Kidney (tissue), 22 donors: ENCODE measurements at places on chromosomes 2 and 18. TPM values are rescaled to one million over a fixed set of nuclear protein-coding genes. Genes with fewer than 3 reads are reported as not detected.

POU3F3 gene
- 31.4 TPM for polyA plus RNA-seq

CDK5R2 gene
- polyA plus RNA-seq: not detected

FAM124B gene
- 0.90 TPM for polyA plus RNA-seq

LYG2 gene
- polyA plus RNA-seq: not detected

RIT2 gene
- not detected for polyA plus RNA-seq

MROH2A gene
- polyA plus RNA-seq: 1.8 TPM

CLEC4F gene
- not detected for polyA plus RNA-seq

GCG gene
- not detected for polyA plus RNA-seq

HES6 gene
- polyA plus RNA-seq: 5.5 TPM

GPR75 gene
- 0.17 TPM for polyA plus RNA-seq

GDF7 gene
- 1.8 TPM for polyA plus RNA-seq

IL1B gene
- 0.56 TPM for polyA plus RNA-seq

LIMS3 gene
- 1.5 TPM for polyA plus RNA-seq

CERKL gene
- 7.8 TPM for polyA plus RNA-seq

PDE1A gene
- 40.4 TPM for polyA plus RNA-seq

SP100 gene
- polyA plus RNA-seq: 35.7 TPM

ATP5MC3 gene
- polyA plus RNA-seq: 990 TPM

IGFBP5 gene
- polyA plus RNA-seq: 362 TPM

SS18 gene
- 43.2 TPM for polyA plus RNA-seq

TUBB8B gene
- 0.45 TPM for polyA plus RNA-seq

FAM228B gene
- 23.2 TPM for polyA plus RNA-seq

LYPD6B gene
- polyA plus RNA-seq: 17.6 TPM

B3GNT7 gene
- 2.4 TPM for polyA plus RNA-seq

NPPC gene
- polyA plus RNA-seq: not detected

CIDEA gene
- not detected for polyA plus RNA-seq

TXNDC2 gene
- not detected for polyA plus RNA-seq

ZNF513 gene
- 18.8 TPM for polyA plus RNA-seq

XDH gene
- polyA plus RNA-seq: not detected

CRACDL gene
- polyA plus RNA-seq: 4.3 TPM
